ENCODE measurements at places on chromosomes 11 and 22. TPM values are rescaled to one million over a fixed set of nuclear protein-coding genes. Genes with fewer than 3 reads are reported as not detected.

GRCh38 chr11:96875712-96876111, 485.9 kb downstream of the JRKL start:
- DNase-seq, result no peak
- H3K4me1 ChIP-seq, result no peaks in the 10 kb centered on the region
- no peak overlapping the region for H3K27ac ChIP-seq
- no peaks in the 10 kb centered on the region for H3K27me3 ChIP-seq

GRCh38 chr11:65560555-65561418, 2.6 kb upstream of the LTBP3 start:
- no peak overlapping the region for H3K4me3 ChIP-seq
- H3K4me1 ChIP-seq, result peaks cover 34% of the 10 kb centered on the region
- H3K27ac ChIP-seq, result no peak overlapping the region
- H3K27me3 ChIP-seq, result no peaks in the 10 kb centered on the region
- H3K36me3 ChIP-seq, result no peaks in the 10 kb centered on the region
- no peak for DNase-seq

DNA sequence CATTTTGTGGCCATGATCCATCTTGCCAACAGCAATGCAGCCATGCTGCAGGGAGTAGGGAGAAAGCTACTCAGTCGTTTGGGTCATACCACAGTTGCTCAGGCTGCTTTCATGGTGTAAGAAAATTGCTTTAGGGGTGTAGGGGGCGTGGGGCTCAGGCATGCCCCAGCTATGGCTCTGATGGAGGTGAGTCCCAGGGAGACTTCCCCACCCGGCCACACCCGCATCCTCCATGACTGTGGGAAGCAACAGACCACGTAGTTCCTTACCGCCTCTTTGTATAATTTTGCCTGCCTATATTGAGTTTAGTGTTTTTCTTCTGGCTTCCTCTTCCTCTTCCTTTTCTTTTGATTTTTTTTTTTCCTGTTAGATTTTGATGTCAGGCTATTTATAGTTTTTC, 58.8 kb downstream of the SPECC1L start:
- no peaks in the 10 kb centered on the region for H3K27me3 ChIP-seq
- H3K4me3 ChIP-seq, result no peak overlapping the region
- H3K4me1 ChIP-seq, result peaks cover 28% of the 10 kb centered on the region

- DNase-seq, result no peak
- H3K4me3 ChIP-seq, result no peak overlapping the region
- peaks cover 61% of the 10 kb centered on the region for H3K36me3 ChIP-seq
Measured at GRCh38 chr11:20368438-20368837, 4.9 kb downstream of the HTATIP2 start.

Gene C1QTNF4
- 0.21 TPM for total RNA-seq

Gene OR8A1
- total RNA-seq, result not detected

GRCh38 chr11:119144825-119145486, 3.9 kb upstream of the ABCG4 start:
- peaks cover 2% of the 10 kb centered on the region for H3K4me1 ChIP-seq
- no peak for DNase-seq
- no peak overlapping the region for H3K27ac ChIP-seq
- H3K4me3 ChIP-seq, result no peak overlapping the region
- peaks cover 46% of the 10 kb centered on the region for H3K27me3 ChIP-seq

GRCh38 chr11:62435846-62436660, 17.2 kb downstream of the SCGB1A1 start:
- no peak overlapping the region for H3K4me3 ChIP-seq
- peaks cover 40% of the 10 kb centered on the region for H3K4me1 ChIP-seq
- no peaks in the 10 kb centered on the region for H3K27me3 ChIP-seq
- DNase-seq, result no peak
- H3K27ac ChIP-seq, result no peak overlapping the region
- H3K36me3 ChIP-seq, result no peaks in the 10 kb centered on the region

Gene PANX2
- 2.4 TPM for total RNA-seq

GRCh38 chr11:74019860-74020259, 11.0 kb upstream of the UCP3 start:
- DNase-seq, result no peak
- H3K36me3 ChIP-seq, result peaks cover 39% of the 10 kb centered on the region
- H3K4me1 ChIP-seq, result peaks cover 43% of the 10 kb centered on the region

- DNase-seq, result no peak
- H3K36me3 ChIP-seq, result no peaks in the 10 kb centered on the region
- no peaks in the 10 kb centered on the region for H3K4me1 ChIP-seq
- H3K4me3 ChIP-seq, result no peak overlapping the region
Measured at GRCh38 chr22:28925916-28926315, 42.5 kb downstream of the ZNRF3 start.

Gene ME3
- 4.1 TPM for total RNA-seq

DNA sequence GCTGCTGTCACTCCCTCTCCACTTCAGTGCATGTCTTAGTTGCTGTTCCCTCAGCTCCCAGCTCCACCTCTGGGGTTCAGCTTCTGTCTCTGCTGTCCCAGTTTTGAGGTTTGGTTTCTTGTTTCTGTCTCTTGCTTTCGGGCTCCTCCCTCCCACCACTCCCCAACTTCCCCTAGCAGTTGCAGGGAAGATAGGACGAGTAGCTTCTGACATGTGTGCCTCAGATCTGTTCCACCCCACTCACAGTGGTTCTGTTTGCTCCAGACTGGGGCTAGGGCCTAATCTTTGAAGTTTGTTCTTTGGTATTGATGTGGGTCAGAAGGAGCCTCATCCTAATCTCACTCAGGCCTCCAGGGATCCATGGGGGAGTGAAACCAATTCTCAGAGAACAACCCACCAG, 2.6 kb upstream of the RRM1 start:
- peaks cover 64% of the 10 kb centered on the region for H3K36me3 ChIP-seq
- peak; percentile 37 for DNase-seq
- peak overlapping the region; percentile 76 for H3K27ac ChIP-seq
- peak overlapping the region; percentile 66 for H3K4me3 ChIP-seq
- no peaks in the 10 kb centered on the region for H3K27me3 ChIP-seq

GRCh38 chr22:35752863-35753189, 35.2 kb downstream of the APOL5 start:
- H3K27ac ChIP-seq, result no peak overlapping the region
- H3K36me3 ChIP-seq, result no peaks in the 10 kb centered on the region
- peaks cover 3% of the 10 kb centered on the region for H3K4me1 ChIP-seq
- H3K27me3 ChIP-seq, result peaks cover 4% of the 10 kb centered on the region

Gene CACNA1I
- total RNA-seq, result 0.09 TPM

Gene NUMA1
- 174 TPM for total RNA-seq

- H3K36me3 ChIP-seq, result no peaks in the 10 kb centered on the region
- no peak for DNase-seq
- no peak overlapping the region for H3K27ac ChIP-seq
- H3K4me3 ChIP-seq, result no peak overlapping the region
- peaks cover 2% of the 10 kb centered on the region for H3K4me1 ChIP-seq
Measured at GRCh38 chr11:64085906-64086257, 50.2 kb downstream of the FLRT1 start.

DNA sequence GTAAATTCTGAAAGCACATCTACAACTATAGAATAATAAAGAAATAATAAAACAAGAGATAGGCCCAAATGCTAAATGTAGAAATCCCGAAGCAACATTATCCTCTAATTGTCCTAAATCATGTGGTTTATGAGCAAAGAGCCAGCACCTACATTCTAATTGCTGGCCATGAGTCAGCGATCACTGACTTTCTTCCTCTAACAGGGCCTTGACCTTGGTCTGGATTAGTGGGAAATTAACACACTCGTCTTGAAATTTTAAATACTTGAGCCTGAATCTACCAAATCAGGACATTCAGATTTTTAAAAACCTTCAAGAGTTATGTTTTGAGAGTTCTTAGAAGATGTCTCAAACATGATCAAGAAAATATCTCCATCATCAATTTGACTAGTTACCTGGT, 727.6 kb downstream of the METTL15 start:
- no peak overlapping the region for H3K27ac ChIP-seq

- peaks cover 13% of the 10 kb centered on the region for H3K36me3 ChIP-seq
- peaks cover 35% of the 10 kb centered on the region for H3K4me1 ChIP-seq
- H3K27me3 ChIP-seq, result peaks cover 4% of the 10 kb centered on the region
- H3K4me3 ChIP-seq, result no peak overlapping the region
- DNase-seq, result peak; percentile 53
Measured at GRCh38 chr11:95231881-95232605, 1.0 kb upstream of the SESN3 start.
